Activated T-helper 17 cell treated with anti-CD3 and anti-CD28 coated beads, Interleukin-2, amount 50 U/mL, for 72 hours (primary cell): ENCODE measurements at places on chromosomes 7 and 10. TPM values are rescaled to one million over a fixed set of nuclear protein-coding genes. Genes with fewer than 3 reads are reported as not detected.
A peak's percentile ranks its signal among the peaks of the same experiment; 100 is the strongest.

The OR2A7 gene
- 5.3 TPM for total RNA-seq

The SP8 gene
- not detected for total RNA-seq

The NYAP1 gene
- total RNA-seq = 0.15 TPM

DNA sequence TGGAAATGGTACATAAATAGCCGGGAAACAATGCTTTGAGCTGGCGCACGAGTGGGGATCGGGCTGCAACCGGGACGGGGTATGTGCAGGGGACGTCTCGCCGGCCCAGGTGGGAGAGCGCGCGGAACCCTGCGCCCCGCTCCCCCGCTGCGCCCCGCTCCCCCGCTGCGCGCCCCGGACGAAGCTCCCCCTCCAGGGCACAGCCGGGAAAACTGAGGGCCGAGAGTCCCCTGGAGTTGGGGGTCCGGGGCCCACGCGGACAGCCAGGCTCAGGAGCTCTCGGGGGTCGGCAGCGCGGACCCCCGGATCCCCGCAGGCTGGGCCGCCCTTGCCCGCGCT is 514 bp downstream of the RADIL start:
- no peak for ATAC-seq
- peaks cover 15% of the 10 kb centered on the region for H3K27me3 ChIP-seq
- peaks cover 6% of the 10 kb centered on the region for H3K4me1 ChIP-seq
- H3K36me3 ChIP-seq = no peaks in the 10 kb centered on the region
- peak overlapping the region; percentile 58 for H3K4me3 ChIP-seq

DNA sequence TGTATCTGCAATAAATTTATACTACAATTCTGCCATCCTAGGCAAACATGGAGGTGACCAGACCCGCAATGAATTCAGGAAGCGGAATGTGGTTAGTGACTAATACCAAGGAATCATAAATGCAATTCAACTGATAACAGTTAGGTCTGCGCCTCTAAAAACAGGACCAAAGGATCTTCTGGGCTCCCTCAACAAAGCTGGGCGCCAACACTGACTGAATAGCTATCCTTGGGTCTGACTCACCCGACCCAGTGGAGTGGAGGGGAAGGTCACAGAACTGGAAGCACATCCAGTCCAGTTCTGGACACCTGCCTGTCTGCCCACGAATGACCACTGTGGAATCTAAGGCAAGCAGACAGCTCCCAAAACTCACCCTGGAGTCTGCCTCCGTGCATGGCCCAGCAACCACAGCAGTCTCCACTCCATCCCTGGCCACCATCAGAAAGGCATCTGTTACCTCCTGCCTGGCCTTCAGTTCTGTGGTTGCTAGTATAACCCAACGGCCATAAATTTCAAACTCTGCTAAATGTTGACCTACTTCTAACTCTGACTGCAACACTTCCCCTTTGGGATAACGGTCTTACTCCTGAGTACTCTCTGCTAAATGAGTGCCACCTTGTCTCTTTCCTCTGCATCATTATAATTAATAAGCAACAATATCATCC is 43.0 kb upstream of the DLX6 start:
- no peaks in the 10 kb centered on the region for H3K36me3 ChIP-seq
- H3K27ac ChIP-seq = no peak overlapping the region
- no peak for ATAC-seq
- H3K4me3 ChIP-seq = no peak overlapping the region
- H3K27me3 ChIP-seq = peaks cover 36% of the 10 kb centered on the region
- no peaks in the 10 kb centered on the region for H3K4me1 ChIP-seq

DNA sequence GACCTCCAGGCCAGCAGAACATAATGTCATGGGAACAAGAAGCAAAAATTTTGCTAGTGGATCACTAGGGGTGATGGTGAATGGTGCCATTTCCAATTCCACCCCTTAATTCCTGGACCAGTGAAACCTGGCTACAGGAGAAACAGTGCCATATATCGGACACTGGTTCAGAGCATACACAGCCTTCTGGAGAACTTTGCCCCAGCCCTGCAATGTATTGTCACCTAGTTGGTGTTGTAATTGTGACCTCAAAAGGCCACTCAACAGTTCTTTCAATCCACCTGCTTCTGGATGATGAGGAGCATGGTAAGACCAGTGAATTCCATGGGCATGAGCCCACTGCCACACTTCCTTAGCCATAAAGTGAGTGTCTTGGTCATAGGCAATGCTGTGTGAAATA is 59.8 kb upstream of the AASS start:
- H3K4me1 ChIP-seq = no peaks in the 10 kb centered on the region
- H3K36me3 ChIP-seq = no peaks in the 10 kb centered on the region
- no peak for ATAC-seq
- H3K27me3 ChIP-seq = no peaks in the 10 kb centered on the region
- H3K27ac ChIP-seq = no peak overlapping the region

GRCh38 chr7:34070511-34071323 is 165.4 kb downstream of the BMPER start:
- no peak overlapping the region for H3K4me3 ChIP-seq
- peaks cover 7% of the 10 kb centered on the region for H3K27me3 ChIP-seq
- no peak overlapping the region for H3K27ac ChIP-seq

GRCh38 chr10:128026615-128027300 is 99.5 kb downstream of the MKI67 start:
- H3K36me3 ChIP-seq = no peaks in the 10 kb centered on the region
- peaks cover 15% of the 10 kb centered on the region for H3K4me1 ChIP-seq
- peak overlapping the region; percentile 39 for H3K4me3 ChIP-seq
- peak overlapping the region; percentile 87 for H3K27ac ChIP-seq

- no peak overlapping the region for H3K4me3 ChIP-seq
- no peaks in the 10 kb centered on the region for H3K36me3 ChIP-seq
- ATAC-seq = no peak
- no peaks in the 10 kb centered on the region for H3K4me1 ChIP-seq
- no peak overlapping the region for H3K27ac ChIP-seq
- H3K27me3 ChIP-seq = no peaks in the 10 kb centered on the region
Measured at GRCh38 chr10:132462463-132463332, 65.7 kb downstream of the PWWP2B start.

- H3K27ac ChIP-seq = no peak overlapping the region
- peaks cover 3% of the 10 kb centered on the region for H3K4me1 ChIP-seq
- no peak for ATAC-seq
- H3K36me3 ChIP-seq = no peaks in the 10 kb centered on the region
Measured at GRCh38 chr10:11668847-11669610, 57.6 kb upstream of the USP6NL start.

DNA sequence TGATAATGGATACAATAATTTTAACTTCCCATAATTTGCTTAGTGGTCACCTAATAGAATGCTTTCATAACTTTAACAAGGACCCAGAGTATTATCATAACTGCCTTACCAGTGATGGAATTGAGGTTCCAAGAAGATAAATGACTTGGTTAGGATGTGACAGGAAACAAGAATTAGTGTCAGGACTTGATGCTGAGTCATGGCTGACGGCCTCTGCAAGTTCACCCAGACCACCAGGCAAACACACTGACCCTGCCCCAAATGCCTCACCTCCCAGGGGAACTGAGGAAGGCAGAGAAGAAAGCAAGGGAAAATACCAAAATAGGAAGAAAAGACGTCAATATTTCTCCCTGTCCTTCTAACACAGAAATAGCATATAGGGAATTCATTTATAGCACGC is 636.3 kb downstream of the PARD3 start:
- H3K27me3 ChIP-seq = peaks cover 20% of the 10 kb centered on the region
- H3K27ac ChIP-seq = no peak overlapping the region
- no peak for ATAC-seq
- no peak overlapping the region for H3K4me3 ChIP-seq
- H3K4me1 ChIP-seq = no peaks in the 10 kb centered on the region
